ENCODE measurements at places on chromosomes 3 and 15. TPM values are rescaled to one million over a fixed set of nuclear protein-coding genes. Genes with fewer than 3 reads are reported as not detected.

TMC3 gene
- not detected for total RNA-seq

GPR171 gene
- not detected for total RNA-seq

RABL3 gene
- 17.8 TPM for total RNA-seq

MOBP gene
- not detected for total RNA-seq

STAC gene
- total RNA-seq = 1.7 TPM

GOLGA8N gene
- 0.78 TPM for total RNA-seq

DNA sequence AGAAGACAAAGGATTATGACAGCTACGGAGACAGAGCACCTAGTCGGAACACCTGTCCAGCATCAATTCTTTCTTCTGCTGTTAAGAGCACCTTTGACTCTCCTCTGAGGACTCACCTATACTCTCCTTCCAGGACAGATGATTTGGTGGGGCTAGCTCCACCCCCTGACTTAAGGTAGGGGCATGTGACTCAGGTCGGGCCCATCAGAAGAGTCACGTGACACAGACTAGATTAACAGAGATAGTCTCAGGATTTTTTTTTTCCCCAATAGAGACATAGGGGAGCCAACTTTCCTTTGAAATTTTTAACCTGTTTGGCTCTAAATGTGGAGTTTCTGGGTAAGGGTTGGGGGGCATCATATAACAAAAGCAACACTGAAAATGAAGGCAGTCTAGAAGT lies 11.4 kb upstream of the WNT5A start:
- DNase-seq = no peak

- peak; percentile 46 for DNase-seq
Measured at GRCh38 chr3:45054196-45054857, 28.2 kb downstream of the CLEC3B start.

DNA sequence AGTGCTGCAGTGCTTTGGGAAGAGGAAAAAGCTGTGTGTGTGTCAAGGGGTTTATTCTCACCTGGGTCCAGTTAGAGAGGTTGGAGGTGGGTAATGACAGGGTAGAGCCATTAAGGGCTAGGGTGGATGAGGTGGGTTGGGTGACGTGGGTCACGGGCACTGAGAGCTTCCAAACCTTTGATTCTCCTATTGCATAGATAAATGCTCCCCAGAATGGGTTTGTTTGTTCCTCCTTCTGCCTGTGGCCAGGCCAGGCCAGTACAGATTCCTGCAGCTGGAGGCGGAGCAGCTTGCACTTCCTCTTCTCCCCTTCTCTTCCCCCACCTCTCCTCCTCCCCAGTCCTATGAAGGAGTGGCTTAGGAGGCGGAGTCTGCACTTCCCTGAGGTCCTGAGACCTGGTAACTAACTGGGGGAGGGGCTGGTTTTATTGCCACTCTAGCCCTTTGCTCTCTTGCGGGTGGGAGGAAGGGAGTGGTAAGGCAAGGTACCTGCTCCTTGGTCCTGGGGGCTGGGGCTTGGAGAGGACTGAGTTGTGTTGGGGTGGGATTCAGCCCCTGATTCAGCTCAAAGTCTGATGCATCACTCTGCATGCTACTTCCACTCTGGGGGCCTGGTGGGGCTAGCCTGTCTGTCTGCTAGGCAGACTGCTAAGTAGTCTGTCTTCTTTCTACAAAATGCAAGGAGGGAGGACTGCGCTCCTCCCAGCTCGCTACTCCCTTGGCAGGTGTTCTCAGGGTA lies 3.5 kb downstream of the SPINT1 start:
- no peak for DNase-seq

GRCh38 chr3:113649174-113649845 lies 47.1 kb downstream of the USF3 start:
- no peak for DNase-seq

GRCh38 chr3:58251631-58252035 lies 14.0 kb downstream of the ABHD6 start:
- no peak for DNase-seq

DNA sequence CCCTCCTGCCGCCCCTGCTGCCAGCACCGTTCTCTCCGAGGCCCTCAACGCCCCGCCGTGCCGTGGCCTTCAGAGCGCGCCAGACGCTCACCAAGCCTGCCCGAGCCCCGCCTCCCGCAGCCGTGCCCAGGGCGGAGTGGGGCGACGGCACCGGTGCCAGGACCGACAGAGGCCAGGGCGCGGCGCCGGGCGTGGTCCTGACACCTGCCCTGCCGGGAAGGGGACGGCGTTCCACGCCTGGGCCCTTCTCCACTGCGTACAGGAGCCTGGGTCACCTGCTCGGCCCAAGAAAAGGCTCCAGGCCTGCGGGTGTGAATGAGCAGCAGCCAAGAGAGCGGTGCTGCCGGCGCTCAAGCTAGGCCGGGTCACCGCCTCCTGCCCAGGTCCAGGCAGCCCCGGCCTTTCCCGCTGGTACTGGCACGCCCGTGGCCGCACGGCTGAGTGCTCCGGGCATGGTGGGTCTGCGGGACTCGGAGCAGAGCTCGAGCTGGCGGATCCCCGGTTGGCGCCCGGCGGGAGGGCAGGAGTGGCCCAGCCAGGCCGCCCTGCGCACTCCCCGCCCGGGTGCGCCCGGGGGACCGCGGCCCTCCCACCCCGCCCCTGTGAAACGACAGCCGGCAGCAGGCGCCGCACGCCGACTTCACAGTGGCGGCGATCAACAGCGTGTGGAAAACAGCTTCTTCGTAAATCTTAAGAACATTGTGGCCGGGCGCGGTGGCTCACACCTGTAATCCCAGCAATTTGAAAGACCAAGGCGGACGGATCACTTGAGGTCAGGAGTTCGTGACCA lies 4.2 kb downstream of the OCA2 start:
- DNase-seq = no peak

GRCh38 chr3:128619146-128619890 lies 31.3 kb downstream of the RPN1 start:
- DNase-seq = peak; percentile 45

DNA sequence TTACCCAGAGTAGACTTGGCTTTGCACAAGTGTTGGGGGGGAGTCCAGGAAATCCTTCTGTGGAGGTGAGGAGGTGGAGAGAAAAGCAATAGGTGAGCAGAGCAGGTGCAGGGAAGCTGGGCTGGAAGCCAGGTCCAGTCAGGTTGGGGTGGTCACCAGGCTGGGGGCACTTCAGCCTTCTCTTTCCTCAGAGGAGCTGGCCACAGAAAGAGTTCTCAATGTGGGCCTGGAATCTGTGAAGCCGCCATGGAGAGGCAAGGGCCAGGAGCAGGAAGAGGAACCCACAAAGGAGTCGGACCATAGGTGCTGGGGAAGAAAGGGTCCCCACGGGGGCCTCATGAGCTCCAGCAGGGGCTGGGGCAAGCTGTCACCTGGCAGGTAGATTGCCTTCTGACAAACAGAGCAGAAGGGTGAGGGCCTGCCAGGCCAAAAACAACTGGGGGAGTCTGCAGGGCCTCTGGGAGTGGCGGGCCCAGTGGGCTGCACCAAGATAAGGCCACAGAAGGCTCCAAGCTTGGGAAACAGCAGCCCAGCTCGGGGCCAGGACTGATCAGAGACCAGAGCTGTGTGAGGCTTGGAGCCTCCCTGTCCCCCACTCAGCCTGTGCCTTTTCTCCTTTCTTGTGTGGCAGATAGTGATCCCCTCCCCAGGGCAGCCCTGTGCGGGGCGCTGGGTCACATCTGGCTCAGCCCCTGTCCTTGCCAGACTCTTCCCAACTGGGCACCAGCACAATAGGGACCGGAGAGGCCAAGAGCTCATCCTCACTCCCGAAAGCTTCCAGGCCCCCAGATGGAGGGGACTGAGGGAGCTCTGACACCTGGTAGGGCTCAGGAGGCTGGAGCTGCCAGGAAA lies 53.0 kb upstream of the FGD5 start:
- DNase-seq = no peak

GRCh38 chr3:61882253-61882652 lies 320.9 kb downstream of the PTPRG start:
- no peak for DNase-seq

- DNase-seq = no peak
Measured at GRCh38 chr15:101161656-101162055, 90.2 kb downstream of the CHSY1 start.

DNA sequence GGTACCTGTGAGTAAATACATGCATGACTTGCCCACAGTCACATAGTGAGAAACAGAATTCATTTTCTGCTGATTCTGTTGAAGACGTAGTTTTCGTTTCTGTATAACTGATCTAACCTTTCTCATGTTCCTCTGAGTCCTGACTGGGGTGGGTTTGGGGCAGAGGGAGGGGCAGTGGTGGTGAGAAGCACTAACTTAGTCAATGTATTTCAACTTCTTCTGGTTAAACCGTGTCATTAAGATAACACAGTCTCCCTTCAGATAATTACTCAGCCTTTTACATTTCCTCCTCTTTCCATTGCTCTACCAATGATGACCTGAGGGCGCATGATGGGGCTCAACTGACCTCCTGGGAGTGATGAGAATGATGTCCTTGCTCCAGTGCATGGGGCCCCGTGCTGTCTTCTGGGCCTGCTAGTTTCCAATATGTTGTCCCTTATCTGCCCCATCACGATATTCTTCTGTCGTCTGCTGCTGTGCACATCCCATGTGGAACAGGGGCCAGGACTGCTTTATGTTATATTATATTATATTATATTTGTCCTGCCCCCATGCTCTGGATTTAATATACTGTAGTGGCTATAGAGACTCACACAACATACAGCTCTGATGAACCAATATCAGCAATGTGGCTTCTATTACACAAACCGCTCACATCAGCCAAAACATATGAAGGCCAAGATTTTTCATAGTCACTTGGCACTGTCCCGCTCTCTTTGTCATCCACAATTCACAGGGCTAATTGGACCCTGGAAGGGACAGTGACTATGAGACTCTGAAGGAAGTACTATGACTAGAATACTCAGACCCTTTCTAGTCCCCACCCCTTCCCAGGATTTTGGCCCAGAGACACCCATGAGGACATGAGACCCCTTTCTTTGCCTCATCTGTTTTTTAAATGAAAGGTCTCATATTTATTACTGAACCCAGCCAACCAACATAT lies 407.1 kb upstream of the MCTP2 start:
- DNase-seq = no peak

GRCh38 chr3:48561045-48561736 lies 2.4 kb downstream of the UCN2 start:
- DNase-seq = no peak

GRCh38 chr3:60579734-60580133 lies 671.5 kb downstream of the FHIT start:
- peak; percentile 85 for DNase-seq

DNA sequence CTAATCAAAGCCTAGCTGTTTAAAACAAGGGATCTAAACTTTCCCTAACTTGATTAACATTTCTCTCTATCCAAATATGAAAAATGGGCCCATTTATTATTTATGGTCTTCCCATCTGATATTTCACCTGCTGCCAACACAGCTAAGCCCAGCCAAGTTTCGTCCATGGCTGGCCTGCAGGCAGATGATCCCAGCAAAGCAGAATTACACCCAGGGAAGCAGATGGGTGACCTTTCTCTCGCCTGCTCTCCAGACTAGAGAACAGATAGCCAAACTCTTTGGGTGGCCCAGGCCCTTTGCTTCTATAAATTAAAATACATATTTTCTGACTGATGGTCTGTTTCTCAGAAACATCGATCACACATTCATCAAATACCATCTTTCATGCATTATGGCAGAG lies 1038.8 kb downstream of the AGBL1 start:
- no peak for DNase-seq
